Epithelial cell of alveolus of lung (primary cell): ENCODE measurements at places on chromosomes 11 and 22. TPM values are rescaled to one million over a fixed set of nuclear protein-coding genes. Genes with fewer than 3 reads are reported as not detected.

Gene GTSE1
- 5.9 and 12.4 TPM in 2 replicates for total RNA-seq

Gene KREMEN1
- 9.2 and 15.6 TPM in 2 replicates for total RNA-seq

Gene MS4A10
- total RNA-seq = not detected in 2 replicates

Gene APOA5
- total RNA-seq = not detected in 2 replicates

Gene RCN1
- 214 and 255 TPM in 2 replicates for total RNA-seq

Gene SAA2
- total RNA-seq = 1.3 TPM in 1 of 2 replicates, not detected in the other

Gene SOX6
- total RNA-seq = 1.7 and 5.4 TPM in 2 replicates

Gene SCN4B
- total RNA-seq = 0.39 and 0.56 TPM in 2 replicates

Gene MUC6
- total RNA-seq = not detected in 2 replicates

Gene MIOX
- not detected in 2 replicates for total RNA-seq

Gene CYTH4
- 0.39 TPM in 1 of 2 replicates, not detected in the other for total RNA-seq

Gene C11orf65
- total RNA-seq = 0.52 and 1.0 TPM in 2 replicates

Gene GSTP1
- total RNA-seq = 722 and 2,244 TPM in 2 replicates

Gene APBB1
- 41.0 and 41.1 TPM in 2 replicates for total RNA-seq

Gene SMPD1
- total RNA-seq = 59.0 and 71.1 TPM in 2 replicates

Gene OR5B3
- total RNA-seq = not detected in 2 replicates

Gene ANGPTL5
- not detected in 2 replicates for total RNA-seq

Gene APLNR
- total RNA-seq = 0.24 and 0.65 TPM in 2 replicates

Gene CARD10
- 3.4 and 15.0 TPM in 2 replicates for total RNA-seq

Gene TMPRSS4
- total RNA-seq = not detected in 2 replicates

Gene TRIM29
- total RNA-seq = 0.13 TPM in 1 of 2 replicates, not detected in the other

Gene VSIG10L2
- total RNA-seq = not detected in 2 replicates

Gene RBMXL2
- not detected in 2 replicates for total RNA-seq

Gene GDPD4
- not detected in 2 replicates for total RNA-seq

Gene DRICH1
- total RNA-seq = not detected in 2 replicates

Gene GAL
- total RNA-seq = 31.7 and 38.8 TPM in 2 replicates

Gene GP1BB
- 2.3 and 7.1 TPM in 2 replicates for total RNA-seq

Gene SUSD2
- total RNA-seq = 8.9 and 9.1 TPM in 2 replicates

Gene LYVE1
- total RNA-seq = 1.2 and 2.3 TPM in 2 replicates

Gene ARHGEF17
- 20.0 and 39.8 TPM in 2 replicates for total RNA-seq

Gene SLC43A1
- 17.3 and 21.9 TPM in 2 replicates for total RNA-seq

Gene PDGFB
- total RNA-seq = 3.1 and 9.2 TPM in 2 replicates

Gene ASRGL1
- total RNA-seq = 1.8 TPM in 1 of 2 replicates, not detected in the other

Gene PAX6
- not detected in 2 replicates for total RNA-seq

Gene SPCS2
- 35.3 and 49.0 TPM in 2 replicates for total RNA-seq

Gene BTBD18
- total RNA-seq = not detected in 2 replicates

Gene VSTM5
- 0.13 TPM in 1 of 2 replicates, not detected in the other for total RNA-seq

Gene TTC36
- 1.2 TPM in 1 of 2 replicates, not detected in the other for total RNA-seq

Gene UCP3
- 0.26 and 0.64 TPM in 2 replicates for total RNA-seq

Gene GNB1L
- total RNA-seq = 10.9 and 13.6 TPM in 2 replicates

Gene SYT9
- not detected in 2 replicates for total RNA-seq

Gene OR10D3
- total RNA-seq = not detected in 2 replicates

Gene TMEM126A
- 18.8 and 42.4 TPM in 2 replicates for total RNA-seq

Gene CNTN5
- total RNA-seq = not detected in 2 replicates

Gene USP2
- total RNA-seq = 0.26 and 0.40 TPM in 2 replicates
